Activated gamma-delta T cell treated with anti-CD3 and anti-CD28 coated beads, Interleukin-2, amount 50 U/mL, for 16 hours (primary cell): ENCODE measurements at places on chromosomes 11 and 22.

- DNase-seq = no peak
Measured at GRCh38 chr11:7604331-7604955, 68.9 kb downstream of the CYB5R2 start.

DNA sequence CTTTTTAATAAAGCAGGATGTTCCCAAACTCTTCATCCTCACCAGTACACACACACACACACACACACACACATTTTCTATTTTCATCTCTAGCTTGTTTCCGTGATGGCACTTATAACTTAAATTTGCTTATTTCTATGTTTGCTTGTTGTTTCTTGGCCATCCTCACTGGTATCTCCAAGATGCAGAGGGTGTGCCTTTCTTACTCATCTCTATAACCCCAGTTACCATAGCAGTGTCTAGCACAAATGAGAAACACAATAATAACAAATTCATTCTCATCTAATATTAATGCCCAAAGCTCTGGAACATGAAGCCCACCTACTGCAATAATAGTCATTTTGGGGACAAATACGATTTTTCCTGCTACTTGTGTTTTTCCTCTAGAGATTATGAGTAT lies 156.3 kb downstream of the GRM5 start:
- DNase-seq = no peak

DNA sequence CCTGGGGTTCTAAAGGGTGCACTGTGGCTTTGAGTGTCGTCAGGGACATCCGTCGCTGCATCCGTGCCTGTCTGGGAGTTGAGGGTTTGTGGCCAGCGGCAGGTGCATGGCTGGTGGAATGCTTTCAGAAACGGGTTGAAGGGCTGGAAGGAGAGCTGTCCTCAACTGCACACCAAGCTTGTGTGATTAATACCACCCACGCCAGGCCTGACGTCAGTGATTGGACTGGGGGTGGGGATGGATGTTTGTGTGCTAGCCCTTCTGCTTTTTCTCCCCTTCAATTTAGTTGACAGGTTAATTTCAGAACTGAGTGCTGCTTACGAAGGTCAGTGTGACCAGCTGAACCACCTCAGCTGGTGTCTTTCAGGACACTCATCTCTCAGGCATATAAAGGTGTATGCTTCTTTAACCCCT lies 3.2 kb upstream of the GAB2 start:
- peak; percentile 15 for DNase-seq

- DNase-seq = peak; percentile 33
Measured at GRCh38 chr22:23216461-23217170, 36.3 kb downstream of the BCR start.

GRCh38 chr22:49141761-49142160 lies 685.9 kb downstream of the BRD1 start:
- no peak for DNase-seq

- no peak for DNase-seq
Measured at GRCh38 chr11:107752949-107753822, 41.3 kb upstream of the SLN start.

GRCh38 chr11:117121176-117121575 lies 22.9 kb upstream of the PAFAH1B2 start:
- DNase-seq = no peak
